ENCODE measurements at places on chromosomes 3 and 15. TPM values are rescaled to one million over a fixed set of nuclear protein-coding genes. Genes with fewer than 3 reads are reported as not detected.
A peak's percentile ranks its signal among the peaks of the same experiment; 100 is the strongest.

- peak overlapping the region; percentile 80 for H3K27ac ChIP-seq
- H3K4me3 ChIP-seq, result no peak overlapping the region
- peaks cover 91% of the 10 kb centered on the region for H3K4me1 ChIP-seq
- peak; percentile 47 for DNase-seq
- no peaks in the 10 kb centered on the region for H3K27me3 ChIP-seq
- peaks cover 2% of the 10 kb centered on the region for H3K36me3 ChIP-seq
These were observed 44.8 kb downstream of the CCDC12 start for GRCh38 chr3:46931631-46932331.

GRCh38 chr3:163071713-163072112 lies 1575.1 kb downstream of the OTOL1 start:
- no peak overlapping the region for H3K4me3 ChIP-seq
- no peaks in the 10 kb centered on the region for H3K4me1 ChIP-seq
- DNase-seq, result no peak
- H3K27ac ChIP-seq, result no peak overlapping the region

- peak; percentile 8 for DNase-seq
- no peaks in the 10 kb centered on the region for H3K4me1 ChIP-seq
- no peaks in the 10 kb centered on the region for H3K36me3 ChIP-seq
These were observed 493.4 kb upstream of the TGFBR2 start for GRCh38 chr3:30112902-30113484.

DNA sequence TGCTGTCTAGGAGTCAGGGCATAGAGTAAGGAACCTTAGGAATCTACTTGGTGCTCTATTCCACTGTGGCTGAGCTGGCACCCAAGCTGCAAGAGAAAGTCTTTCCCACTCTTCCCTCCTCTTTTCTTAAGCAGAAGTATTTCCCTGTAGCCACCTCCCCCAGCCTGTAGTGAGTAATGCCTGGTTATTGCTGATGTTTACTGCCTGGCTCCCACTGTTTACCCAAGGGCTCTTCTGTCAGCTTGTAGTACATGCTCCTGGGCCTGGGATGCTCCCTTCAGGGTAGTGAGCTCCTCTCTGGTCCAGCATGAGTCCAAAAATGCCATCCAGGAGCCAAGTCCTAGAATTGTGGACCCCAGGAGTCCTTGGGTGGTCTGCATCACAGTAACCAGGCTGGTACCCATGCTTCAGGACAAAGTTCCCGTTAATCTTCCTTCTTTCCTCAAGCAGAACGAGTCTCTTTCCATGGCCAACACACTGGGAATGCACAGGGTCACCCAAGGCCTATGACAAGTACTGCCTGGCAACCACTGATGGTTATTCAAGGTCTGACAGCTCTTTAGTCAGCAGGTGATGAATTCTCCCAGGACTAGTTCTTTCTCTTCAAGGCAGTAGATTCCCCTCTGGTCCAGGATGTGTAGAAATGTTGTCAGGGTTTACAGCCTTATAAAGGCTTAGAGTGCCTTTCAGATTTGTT lies 17.6 kb downstream of the GALK2 start:
- H3K27ac ChIP-seq, result no peak overlapping the region
- H3K27me3 ChIP-seq, result no peaks in the 10 kb centered on the region
- no peaks in the 10 kb centered on the region for H3K36me3 ChIP-seq
- no peak for DNase-seq

Gene ACSBG1
- under 0.01 TPM for total RNA-seq
